ENCODE measurements at places on chromosomes 7 and 10.

DNA sequence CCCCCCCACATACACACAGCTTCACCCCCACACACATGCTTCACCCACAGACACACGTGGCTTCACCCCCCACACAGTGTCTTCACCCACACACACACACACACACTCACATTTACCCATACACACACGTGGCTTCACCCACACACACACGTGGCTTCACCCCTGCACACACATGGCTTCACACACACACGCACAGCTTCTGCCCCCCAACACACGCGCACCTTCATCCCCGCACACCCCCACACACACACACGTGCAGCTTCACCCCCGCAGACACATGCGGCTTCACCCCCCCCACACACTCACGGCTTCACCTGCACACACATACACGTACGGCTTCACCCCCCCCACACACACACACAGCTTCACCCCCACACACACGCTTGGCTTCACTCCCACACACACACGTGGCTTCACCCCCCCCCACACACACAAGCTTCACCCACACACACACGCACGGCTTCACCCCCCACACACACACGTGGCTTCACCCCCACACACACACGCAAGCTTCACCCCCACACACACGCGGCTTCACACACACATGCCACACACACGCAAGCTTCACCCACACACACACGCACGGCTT is 82.4 kb downstream of the NKX6-2 start:
- no peak for DNase-seq

GRCh38 chr10:78900715-78901430 is 167.9 kb upstream of the ZMIZ1 start:
- no peak for DNase-seq

GRCh38 chr7:37987732-37988131 is 67.3 kb downstream of the EPDR1 start:
- DNase-seq, result no peak

DNA sequence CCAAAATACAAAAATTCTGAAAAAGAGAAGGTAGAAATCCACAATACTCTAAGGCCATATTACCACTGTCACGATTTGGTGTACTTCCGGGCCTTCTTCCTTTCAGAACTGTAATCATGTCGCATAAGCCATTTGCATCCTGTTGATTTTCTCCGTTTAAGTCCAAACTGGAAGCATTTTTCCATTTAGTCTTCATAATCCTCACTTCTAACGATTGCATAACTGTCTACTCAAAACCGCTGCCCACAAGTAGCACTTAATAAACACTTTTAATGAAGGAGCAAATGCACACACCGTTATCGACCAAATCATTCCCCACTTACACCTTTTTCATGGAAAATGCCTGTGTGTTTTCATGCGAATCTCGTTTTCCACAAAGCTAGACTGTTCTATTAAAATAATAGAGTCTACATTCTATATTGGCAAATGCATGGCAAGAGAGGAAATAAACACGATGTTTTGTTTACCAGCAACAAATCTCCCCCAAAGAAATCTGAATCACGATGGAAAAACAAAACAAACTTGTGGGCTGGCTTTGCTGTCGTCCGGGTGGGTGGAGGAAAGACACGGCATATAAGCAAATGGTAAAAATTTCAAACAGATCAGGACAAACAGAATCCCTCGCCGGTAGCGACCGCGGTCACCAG is 1.0 kb downstream of the ATE1 start:
- no peak for DNase-seq

DNA sequence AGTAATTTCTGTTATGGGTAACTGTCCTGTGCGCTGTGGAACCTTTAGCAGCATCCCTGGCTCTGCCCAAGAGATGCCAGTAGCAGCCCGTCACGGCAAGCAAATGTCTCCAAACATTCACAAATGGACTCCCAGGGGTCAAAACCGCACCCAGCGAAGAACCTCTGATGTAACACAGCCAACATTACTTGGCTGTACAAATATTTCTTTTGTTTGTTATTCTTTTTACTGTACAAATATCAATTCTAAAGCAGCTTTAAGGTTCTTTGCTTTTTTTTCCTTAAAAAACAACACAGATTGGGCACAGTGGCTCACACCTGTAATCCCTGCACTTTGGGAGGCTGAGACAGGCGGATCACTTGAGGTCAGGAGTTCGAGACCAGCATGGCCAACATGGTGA is 182.5 kb downstream of the KMT2E start:
- DNase-seq, result no peak

DNA sequence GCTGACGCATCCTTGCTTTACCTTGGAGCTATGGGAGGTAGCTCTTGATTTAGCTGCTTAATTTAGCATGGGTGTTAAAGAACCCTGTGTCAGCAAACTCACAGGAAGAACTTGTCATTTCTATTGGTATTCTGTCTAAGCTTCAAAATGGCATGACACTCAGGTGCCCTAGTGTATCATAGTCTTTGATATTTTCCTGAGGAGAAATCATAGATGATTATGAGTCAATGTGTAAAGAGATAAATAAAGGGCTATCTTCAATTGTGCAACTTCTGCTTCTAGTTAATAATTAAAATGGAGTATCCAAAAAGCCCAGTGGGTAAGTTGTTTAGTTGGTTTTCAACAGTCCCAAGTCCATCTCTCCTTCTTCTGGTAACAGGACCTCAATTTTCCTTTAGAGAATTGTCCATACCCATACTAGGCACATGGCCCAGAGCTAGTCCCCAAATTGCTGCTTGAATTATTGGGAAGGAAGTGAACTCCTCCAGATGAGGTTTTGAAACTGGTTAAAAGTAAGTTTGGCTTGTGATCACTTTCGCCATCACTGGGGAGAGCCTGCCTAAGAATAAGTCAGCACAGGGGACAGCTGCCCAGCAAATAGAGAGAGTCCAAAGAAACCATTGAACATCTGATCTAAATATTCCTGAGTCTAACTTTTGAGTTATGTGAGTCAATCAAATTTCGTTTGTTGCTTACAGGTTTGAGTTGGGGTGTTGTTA is 169.0 kb upstream of the PHYHIPL start:
- no peak for DNase-seq

DNA sequence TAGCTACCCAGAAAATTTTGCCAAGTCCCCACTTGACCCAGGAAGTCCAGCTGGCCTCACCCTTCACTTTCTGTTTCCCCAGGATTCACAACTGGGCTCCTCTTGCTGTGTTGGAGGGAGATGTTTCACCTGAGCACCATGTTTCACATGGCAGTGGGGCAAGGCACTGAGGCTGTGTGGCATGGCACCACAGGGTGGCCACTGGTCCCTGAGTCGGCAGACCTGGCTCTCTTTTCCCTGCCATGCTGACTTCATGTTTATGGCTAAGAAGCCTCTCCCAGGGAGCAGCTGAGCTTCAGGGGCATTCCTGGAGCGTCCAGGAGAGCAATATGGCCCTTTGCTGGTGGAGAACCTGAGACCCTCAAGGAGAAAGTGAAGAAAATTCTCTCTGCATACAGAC is 266.9 kb downstream of the RPS24 start:
- DNase-seq, result no peak

GRCh38 chr10:82943142-82943541 is 1068.1 kb downstream of the NRG3 start:
- DNase-seq, result no peak

- peak; percentile 47 for DNase-seq
Measured at GRCh38 chr10:102167861-102168260, 15.7 kb downstream of the NOLC1 start.

GRCh38 chr10:48332166-48332870 is 25.8 kb downstream of the MAPK8 start:
- DNase-seq, result no peak

DNA sequence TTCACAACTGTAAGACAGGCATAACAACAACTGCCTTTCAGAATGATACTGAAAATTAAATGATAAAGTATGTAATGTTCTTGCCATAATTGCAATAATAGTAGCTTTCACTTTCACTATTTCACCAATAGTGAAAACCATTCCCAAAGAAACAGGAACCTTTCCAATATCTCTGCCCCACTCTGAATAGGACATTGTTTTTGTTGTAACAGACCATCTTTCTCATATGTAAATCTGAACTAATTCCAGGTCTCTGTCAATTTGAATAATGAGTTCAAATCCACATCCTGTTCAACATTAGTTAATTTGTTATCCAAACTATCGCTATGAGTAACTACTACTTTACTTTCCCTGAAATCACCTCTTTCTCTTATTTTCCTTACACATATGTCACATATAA is 148.0 kb downstream of the LRRN3 start:
- DNase-seq, result no peak

- no peak for DNase-seq
Measured at GRCh38 chr10:6052247-6053221, 9.6 kb downstream of the IL2RA start.

GRCh38 chr10:132786884-132787494 is 1.0 kb upstream of the NKX6-2 start:
- no peak for DNase-seq

DNA sequence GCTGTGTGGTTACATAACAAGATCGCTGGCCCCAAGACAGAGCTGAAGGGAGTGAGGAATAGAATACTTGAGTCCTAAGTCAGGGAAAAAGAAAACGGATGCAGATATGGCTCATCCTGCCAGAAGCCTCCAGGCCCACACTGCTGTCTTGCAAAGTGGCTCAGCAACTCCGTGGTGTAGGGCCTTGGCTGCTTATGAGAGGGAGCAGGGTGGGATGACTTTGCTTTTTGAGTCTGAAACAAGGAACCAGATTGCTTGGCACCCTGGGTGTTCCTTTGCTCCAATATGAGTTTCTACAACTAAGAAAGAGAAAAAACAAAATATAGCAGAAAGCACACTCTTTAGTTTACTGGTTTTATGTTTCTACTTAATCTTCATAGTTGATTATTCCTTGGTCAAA is 193.8 kb upstream of the WDR11 start:
- no peak for DNase-seq

GRCh38 chr10:22780474-22780885 is 66.1 kb upstream of the PIP4K2A start:
- no peak for DNase-seq

- no peak for DNase-seq
Measured at GRCh38 chr7:99679032-99679399, 780 bp downstream of the CYP3A5 start.

- no peak for DNase-seq
Measured at GRCh38 chr10:14670551-14671240, 104.0 kb downstream of the FAM107B start.

DNA sequence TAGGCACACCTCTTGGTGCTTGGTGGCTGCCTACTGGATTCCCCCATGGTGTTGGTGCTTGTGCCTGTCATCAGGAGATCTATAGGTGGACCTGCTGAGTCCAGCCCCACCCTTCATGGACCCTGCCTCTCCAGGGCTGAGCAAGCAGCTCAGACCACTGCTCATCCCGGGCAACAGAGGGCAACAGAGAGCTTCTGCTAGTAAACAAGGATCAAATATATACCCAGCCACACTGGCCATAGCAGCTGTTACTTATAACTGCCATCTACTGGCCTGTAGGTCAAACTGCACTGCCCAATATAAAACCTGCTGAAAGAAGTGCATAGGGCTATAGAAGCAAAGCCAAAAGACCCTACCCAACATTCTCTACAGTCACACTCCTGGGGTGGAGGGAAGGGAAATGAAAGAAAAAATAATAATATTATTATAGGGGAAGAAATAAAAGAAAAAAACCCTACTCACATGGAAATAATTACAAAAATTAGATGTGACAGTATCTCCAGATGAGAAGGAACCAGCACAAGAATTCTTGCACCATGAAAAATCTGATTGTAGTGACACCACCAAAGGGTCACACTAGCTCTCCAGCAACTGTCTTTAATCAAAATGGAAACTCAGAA is 54.9 kb upstream of the ZNF800 start:
- peak; percentile 5 for DNase-seq

DNA sequence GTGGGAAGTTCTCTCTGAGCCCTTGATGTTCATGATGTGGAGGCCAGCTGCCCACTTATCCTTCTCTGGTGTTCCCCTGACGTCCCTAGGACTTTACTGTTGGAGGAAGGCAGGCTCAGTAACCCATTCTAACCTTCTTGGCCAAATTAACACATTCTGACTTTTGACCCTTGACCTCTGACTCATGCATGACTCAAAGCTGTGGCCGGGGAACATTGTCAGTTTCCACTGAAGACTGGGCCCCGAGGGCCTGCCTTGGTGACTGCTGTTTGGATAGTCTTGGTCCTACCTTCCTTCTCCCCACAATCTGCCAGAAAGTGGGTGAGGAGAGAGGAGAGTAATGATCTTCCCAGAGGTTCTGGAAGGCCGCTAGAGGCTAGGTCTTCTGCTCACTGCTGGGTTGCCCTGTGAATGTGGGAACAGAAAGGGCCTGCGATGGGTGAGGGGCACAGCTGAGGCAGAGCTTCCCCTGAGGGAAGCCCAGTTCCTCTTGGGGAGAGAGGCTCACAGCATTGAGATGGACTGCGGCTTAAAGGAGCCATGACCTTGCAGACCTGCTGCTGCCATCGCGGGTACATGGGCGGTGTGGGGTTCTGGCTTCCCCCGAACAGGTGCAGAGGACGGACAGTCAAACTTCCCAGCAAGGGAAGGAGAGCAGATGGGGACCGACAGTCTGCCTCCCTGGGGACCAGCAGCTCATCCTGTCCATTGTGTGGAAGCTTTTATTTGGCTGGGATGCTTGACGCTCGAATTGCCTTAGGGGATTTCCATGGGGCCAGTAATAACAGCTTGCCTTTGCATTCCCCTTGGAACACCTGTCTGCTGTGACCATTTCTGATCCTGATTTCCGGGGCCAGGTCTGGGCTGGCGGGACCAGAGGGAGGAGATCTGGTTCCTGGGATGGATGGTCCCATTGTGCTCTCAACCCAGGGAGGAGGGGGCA is 43.8 kb downstream of the ADAMTS14 start:
- no peak for DNase-seq

DNA sequence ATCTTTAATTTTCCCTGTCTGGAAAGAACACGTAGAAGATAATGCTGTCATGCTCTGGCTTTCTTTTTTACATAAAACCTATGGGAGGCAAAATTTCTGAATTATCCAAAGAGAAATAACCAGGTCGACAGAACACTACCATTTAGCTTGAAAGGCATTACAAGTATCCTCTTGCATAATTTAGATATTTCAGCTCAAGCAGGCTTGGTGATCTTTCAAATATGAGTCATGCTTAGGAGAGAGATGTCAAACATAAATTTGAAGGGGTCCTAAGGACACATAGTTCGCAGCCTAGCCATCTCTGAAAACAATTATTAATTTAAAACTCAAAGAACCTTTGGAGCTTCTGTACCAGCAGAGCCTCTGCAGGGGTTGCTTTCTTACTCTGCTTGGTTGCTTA is 100.9 kb downstream of the FAS start:
- no peak for DNase-seq

GRCh38 chr10:34171957-34172527 is 643.1 kb downstream of the PARD3 start:
- peak; percentile 78 for DNase-seq

Data from AG09309 (cell line).